Activated CD4-positive, alpha-beta T cell treated with anti-CD3 and anti-CD28 coated beads, Interleukin-2, amount 50 U/mL, for 48 hours (primary cell): ENCODE measurements at places on chromosomes 5 and 9.

GRCh38 chr5:16149621-16150020 is 30.0 kb downstream of the MARCHF11 start:
- no peak for DNase-seq

DNA sequence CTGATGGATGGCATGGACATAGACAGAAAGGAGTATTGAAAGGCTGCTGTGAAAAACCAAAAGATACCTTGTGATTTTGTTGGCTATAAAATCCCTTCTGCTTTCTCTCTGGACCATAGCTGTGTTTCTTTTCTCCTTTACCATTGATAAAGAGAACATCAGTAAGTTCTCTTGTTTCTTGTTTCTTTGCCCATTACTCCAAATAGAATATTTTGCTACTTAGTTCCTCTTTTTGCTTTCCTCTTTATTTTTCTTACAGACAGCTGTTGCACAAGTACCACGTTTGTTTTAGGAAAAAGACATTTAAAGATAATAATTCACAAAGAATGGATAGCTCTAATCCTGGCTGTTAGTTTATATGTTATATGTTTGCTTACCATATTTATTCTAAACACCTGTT is 1129.2 kb downstream of the DTWD2 start:
- no peak for DNase-seq

DNA sequence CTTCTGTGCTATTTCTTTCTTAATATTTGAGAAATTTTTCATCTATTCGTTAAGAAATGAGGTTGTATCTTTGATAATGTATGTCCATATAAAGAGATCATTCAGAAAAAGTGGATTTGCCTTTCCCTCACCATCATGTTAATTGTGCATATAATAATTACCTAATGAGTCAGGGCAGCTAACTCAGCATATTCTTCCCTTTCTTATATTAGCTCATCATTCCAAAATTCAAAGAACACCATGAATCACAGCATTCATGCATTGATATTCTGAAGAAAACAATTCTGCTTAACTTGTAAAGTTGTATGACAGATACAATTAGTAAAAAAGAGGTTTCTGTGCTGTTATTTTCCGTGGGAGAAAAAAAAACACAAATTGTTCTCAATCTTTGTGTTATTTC is 630.6 kb downstream of the TLE1 start:
- DNase-seq = no peak

DNA sequence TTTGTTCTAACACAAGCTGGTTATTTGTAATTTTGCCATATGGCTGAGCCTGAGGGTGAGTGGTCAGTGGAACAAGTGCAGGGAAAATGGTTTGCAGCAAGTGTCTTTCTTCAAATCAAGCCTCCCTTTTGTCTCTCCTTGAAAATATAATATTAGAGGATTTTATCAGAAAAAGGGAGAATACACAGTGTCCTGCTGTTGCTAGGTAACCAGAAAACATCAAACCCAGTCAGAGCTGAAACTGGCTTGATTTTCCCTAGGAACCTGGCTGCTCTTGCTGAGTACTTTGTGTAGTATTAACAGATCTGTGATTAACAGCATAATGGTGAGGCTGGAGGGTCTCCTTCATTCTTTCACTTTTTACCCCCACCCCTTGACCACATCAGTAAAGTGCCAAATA is 314.0 kb downstream of the ARHGEF28 start:
- DNase-seq = no peak

GRCh38 chr5:124581738-124582560 is 164.5 kb downstream of the ZNF608 start:
- DNase-seq = no peak

DNA sequence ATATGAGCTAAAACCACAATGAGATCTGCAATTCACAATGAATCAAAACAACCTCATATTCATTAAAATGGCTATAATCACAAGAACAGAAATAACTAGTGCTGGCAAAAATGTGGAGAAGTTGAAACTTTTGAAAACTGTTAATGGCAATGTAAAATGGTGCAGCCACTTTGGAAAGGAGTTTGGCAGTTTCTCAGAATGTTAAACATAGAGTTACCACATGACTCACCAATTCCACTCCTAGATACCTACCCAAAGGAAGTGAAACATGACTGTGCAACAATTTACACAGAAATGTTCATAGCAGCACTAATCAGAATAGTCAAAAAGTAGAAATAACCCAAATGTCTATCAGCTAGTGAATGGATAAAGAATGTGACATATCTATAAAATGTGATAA is 862.2 kb downstream of the DTWD2 start:
- DNase-seq = no peak

DNA sequence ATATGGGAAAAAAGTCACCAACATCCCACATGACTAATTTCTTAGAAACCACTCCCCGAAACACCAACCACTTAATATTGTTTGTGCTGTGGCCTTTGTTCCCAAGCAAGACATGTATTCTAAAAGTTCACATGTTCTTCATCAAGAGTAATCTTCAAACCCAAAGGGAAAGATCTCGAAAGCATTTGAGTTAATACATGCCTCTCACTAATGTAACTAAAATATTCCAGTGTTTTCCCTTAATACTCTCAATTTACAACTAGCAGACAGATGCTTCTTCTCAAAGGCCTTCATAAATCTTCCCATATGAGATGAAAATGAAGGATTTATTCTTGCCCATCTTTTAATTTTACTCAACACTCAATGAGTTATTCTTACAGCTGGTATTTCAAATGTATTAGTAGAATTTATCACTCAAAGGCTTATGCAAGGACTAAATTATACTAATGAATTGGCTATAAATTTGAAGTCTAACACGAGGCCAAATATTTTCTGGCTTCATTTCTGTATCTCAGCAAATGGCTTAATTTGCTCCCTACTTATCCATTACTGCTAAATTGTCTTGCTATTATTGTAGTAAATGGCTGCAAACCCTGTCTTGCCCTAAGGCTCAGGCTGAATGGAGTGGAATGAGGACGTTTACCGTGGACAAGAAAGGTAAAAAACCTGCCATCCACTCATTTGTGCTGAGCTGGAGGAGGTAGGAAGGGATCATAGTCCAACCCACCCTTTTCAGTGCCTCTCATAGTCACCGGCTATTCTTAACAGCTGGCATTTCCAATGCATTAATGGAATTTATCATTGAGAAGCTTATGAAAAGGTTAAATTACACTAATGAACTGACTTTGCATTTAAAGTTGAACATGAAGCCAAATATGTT is 474.4 kb downstream of the RASEF start:
- DNase-seq = no peak

DNA sequence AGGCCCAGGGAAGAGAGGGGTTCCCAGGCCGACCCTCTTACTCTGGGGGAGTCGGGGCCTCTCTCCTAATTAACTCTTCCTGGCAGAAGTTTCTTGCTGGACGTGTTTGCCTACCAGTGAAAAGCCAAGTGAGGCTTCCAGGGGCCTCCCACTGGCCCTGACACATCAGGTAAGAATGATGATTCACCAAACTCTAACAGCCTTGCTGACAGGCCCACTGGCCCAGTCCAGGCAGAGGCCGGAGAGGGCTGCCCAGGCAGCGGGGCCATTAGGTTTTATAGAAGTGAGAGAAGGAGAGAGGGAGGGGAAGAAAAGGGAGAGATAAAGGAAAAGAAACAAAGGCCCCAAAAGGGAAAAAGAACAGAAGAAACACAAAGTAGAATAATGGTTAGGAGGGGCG is 50.8 kb upstream of the FOXE1 start:
- DNase-seq = no peak

- no peak for DNase-seq
Measured at GRCh38 chr9:35615981-35616680, 2.1 kb downstream of the CD72 start.

- DNase-seq = no peak
Measured at GRCh38 chr9:28378231-28378630, 805.0 kb upstream of the C9orf72 start.

GRCh38 chr5:82045554-82046275 is 73.9 kb downstream of the ATG10 start:
- no peak for DNase-seq

- DNase-seq = no peak
Measured at GRCh38 chr9:117074342-117074662, 340.6 kb downstream of the ASTN2 start.

DNA sequence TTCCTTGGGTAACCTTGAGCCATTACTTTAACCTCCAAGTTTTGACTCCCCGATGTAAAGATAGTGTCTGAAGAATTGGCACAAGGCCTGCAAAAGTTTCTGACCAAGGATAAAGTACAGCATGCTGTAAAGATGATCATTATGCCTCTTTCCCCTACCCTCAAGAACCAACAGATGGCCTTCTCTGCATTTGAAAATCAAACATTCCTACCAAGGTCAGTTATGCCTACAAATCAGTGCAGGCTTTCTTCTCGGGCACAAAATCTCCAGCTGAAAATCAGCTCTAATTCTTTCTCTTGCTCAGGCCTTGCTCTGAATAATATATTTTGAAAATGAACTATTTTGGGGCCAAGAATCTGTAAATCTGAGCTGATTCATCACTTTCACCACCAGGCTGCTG is 59.7 kb downstream of the PPP2R2B start:
- DNase-seq = no peak

DNA sequence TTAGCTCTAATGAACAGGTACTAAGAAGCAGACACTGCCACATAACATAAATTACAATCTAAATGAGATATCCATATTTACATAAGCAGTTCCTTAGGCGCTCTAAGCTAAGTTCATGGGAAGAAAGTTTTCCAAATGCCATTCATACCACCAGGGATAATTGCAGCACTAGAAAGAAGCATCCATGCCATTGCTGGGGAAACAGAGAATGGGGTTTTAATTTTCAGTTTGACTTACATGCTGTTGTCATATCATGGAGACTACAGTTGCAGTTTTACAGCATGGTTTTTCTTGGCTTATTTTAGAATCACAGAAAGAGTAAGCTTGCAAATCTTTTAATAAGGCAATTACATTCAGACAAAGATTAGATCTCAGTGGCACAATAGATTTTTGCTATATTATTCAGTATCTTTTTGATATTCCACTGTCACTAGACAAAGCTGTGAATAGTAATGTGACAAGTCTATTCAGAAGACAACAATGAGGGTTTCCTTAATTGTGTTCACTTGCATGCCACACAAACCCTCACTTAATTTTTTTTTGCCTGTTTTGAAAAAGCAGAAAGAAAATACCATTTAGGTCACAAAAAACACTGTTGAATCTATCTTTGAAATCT is 108.4 kb upstream of the ELAVL2 start:
- no peak for DNase-seq

- DNase-seq = no peak
Measured at GRCh38 chr9:1882711-1883403, 132.3 kb upstream of the SMARCA2 start.

GRCh38 chr9:136740491-136740890 is 2.2 kb downstream of the LCN10 start:
- DNase-seq = no peak

GRCh38 chr5:39471836-39472508 is 47.2 kb upstream of the DAB2 start:
- no peak for DNase-seq

- DNase-seq = no peak
Measured at GRCh38 chr9:116943970-116944369, 256.9 kb downstream of the TRIM32 start.

- DNase-seq = no peak
Measured at GRCh38 chr5:7886849-7887475, 18.0 kb downstream of the MTRR start.

- DNase-seq = no peak
Measured at GRCh38 chr5:107274571-107274970, 396.2 kb downstream of the EFNA5 start.

DNA sequence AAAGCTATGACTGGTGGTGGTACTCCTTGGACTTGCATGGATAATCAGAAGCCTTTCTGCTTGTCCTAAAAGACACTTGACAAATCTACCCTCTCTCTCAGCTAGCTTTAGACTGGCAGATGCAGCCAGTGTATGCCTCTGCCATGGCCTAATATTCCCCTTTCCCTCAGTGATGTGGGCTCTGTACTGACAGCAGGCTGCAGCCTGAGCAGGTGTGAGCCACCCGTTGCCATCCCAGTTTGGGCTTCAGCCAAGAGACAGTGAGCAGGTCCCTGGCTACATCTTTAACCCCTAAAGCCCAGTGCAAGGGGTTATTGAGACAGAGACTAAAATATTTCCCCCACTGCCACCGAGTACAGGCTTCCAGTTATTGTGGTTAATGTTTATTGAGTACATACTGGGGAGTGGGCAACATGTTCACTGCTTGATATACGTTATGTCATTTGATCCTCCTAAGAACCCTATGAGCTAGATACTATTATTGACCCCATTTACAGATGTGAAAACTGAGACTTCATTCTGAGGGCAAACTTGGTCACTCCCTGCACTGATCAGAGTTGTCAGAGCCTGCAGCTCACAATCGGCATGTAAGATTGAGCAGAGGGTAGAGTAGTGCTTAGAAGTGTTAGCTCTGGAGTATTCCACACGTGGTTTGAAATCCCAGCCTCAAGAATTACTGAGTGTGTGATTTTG is 254.2 kb downstream of the ARHGAP26 start:
- no peak for DNase-seq

GRCh38 chr5:32100230-32100629 is 73.9 kb downstream of the GOLPH3 start:
- DNase-seq = no peak

DNA sequence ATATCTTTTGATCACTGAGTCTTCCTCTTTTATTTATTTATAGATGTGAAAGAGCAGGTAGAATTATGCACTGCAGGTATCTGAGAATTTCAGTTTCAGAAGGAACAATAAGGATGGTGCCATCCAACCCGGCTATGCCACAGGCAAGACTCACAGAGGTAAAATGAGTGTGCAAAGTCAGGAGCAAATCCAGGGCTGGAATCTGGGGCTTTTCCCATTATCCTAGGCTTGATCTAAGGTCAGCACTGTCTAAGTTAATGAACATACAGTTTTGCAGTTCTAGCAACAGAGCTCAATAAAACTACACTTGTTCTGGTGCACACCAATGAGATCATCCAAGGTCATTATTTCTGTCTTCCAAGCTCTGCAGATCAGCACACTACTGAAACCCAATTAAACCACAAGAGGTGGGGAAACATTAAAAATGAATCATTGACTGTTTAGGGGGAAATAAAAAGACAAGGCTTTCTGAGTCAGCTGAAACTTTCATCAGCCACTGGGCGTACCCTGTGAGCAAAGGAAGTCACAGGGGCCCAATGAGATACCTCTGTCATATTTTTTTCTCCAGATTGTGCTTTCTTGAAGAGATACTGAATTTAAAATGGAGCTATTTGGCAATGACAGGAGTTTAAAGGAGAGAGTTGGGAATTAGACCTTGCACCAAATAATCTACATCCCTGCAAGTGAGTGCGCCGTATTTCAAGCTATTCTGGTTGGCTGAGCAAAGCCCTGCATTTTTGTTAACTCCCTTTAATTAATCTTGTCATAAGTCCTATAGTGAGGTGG is 662.2 kb upstream of the ZNF608 start:
- DNase-seq = no peak
